Sigmoid colon (tissue), 7 donors: ENCODE measurements at places on chromosomes 6 and 20. TPM values are rescaled to one million over a fixed set of nuclear protein-coding genes. Genes with fewer than 3 reads are reported as not detected.

Gene RAB5IF
- 72.1 TPM for total RNA-seq

Gene COX4I2
- not detected for total RNA-seq

- DNase-seq: peak; percentile 65
Observed at GRCh38 chr6:116572162-116572561, 858 bp downstream of the RWDD1 start.

Gene INSM1
- total RNA-seq: not detected

- no peak for DNase-seq
Observed at GRCh38 chr6:142842418-142843261, 102.3 kb downstream of the HIVEP2 start.

GRCh38 chr6:6697620-6698019 lies 109.1 kb downstream of the LY86 start:
- no peak for DNase-seq

DNA sequence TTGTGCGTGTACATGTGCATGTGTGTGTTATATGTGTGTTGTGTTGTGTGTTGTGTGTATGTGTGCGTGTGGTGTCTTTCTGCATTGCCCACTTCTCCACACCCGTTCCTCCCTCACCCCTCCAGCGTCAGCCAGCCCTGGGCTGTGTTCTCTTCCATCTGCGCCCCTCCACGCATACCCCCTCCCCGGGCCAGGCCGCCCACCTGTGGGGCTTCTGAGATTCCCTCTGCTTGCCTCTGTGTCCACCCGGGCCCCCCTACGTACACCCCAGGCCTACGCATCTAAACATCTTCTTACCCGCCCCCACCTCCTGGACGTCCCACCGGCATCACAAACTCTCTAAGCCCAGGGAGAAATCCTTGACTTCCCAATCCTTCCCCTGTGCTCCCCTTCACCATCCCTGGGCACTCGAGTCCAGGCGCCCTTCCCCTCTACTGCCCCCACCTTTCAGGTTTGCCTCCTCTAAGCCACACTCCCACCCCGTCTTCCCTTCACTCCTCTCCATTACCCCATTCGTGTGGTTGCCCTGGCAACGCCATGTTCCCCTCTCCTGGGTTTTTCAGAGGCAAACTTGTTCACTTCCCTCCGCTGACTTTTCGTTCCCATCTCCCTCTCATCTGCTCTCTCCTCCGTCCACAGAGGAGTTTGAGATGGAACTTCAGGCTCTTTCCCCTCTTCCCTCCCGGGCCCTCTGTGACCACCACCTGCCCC lies 81.7 kb upstream of the NNAT start:
- DNase-seq: no peak

DNA sequence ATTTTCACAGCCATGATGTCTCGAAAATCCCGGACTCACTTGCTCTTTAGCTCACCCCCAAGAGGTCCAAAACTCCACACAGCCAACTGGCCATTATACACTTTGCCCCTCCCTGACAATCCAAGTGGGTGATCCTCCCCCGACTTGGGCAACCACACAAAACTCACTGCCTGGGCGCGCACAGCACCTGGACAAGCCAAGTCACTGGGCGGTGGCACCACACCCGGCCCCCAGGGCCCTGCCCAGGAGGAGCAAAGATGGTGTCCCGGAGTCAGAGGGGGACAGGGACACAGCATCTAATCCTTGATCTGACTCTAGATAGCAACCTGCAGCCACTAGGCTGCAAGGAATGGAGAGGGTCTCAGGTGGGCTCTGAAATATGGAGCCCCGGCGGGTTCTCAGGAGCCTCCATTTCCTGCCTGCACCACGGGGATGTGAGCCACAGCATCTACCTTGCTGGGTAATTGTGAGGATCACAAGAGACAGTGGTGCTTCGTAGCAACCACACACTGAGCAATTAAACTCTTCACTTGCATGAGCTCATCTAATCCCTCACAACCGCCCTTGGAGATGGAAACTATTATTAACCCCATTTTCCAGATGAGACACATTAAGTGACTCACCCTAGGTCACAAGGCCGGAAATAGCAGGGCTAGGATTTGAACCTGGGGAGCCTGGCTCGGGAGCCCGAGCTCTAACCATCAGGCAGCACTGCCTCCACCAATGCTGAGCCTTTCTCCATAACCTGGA lies 66.6 kb downstream of the BMP7 start:
- DNase-seq: no peak

DNA sequence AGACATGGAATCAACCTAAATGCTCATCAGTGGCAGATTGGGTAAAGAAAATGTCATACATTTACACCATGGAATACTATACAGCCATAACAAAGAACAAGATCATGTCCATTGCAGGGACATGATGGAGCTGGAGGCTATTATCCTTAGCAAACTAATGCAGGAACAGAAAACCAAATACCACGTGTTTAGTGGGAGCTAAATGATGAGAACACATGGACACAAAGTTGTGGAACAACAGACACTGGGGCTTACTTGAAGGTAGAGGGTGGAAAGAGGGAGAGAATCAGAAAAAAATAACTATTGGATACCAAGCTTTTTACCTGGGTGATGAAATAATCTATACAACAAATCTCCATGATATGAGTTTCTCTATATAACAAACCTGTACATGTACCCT lies 701.3 kb downstream of the TBC1D32 start:
- no peak for DNase-seq

GRCh38 chr6:77638129-77638830 lies 14.6 kb upstream of the MEI4 start:
- DNase-seq: no peak

DNA sequence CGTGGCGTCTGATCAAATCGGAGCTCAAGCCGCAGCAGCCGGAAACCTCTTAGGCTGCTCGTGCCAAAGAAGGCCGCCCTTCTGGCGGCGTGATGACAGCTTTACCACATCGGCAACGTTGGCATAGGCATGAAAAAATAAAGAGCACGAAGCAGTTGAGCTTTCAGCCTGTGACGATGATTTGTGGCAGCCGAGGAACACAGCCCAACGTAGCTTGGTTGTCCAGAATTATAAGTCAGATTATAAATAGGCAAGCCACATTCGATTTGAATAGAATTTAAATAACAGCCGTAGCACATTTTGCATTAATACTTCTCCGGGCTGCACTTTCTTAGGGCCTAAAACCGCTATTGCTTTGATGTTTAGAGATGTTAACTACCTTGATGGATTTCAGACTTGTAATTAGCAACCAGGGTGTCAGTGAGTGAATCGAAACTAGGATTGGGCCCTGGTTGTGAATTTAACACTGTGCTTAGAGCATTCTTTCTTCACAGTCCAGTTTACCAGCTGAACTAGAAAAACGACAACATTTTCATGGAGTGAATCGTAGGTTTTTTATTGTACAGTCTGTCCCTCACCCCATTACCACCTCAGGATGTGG lies 864 bp upstream of the BCLAF1 start:
- peak; percentile 91 for DNase-seq

DNA sequence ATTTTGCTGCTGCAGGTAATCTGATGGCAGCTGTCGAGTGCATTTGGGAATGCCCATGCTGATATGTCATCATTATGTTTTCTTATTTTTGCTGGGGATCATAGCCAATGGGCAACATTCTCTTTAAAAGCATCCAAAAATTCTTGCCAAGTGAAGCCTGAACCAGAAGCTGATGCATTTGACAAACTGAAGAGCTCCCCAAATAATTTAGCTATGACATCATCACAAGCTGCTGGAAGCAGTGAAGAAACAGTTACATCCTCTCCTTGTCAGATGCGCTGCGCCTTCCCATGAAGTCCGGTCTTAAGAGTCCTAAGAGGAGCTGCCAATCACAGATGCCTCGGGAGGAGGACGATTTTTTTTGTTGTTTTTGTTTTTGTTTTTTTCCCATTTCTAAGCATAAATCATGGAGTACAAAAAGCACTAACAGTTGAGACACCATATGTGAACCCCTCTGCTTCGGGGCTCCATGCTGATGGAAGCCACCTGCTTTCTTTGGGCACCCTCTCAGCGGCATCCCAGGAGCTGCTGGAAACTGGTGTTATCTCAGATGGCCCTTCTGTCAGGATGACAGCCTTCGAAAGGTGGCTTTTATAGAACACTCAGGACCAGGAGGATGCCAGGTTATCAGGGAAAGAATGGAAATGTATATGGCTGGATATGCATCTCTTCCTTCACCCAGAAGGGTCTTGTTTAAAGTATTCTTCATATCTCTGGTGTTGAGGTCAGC lies 56.1 kb upstream of the FOXQ1 start:
- no peak for DNase-seq

DNA sequence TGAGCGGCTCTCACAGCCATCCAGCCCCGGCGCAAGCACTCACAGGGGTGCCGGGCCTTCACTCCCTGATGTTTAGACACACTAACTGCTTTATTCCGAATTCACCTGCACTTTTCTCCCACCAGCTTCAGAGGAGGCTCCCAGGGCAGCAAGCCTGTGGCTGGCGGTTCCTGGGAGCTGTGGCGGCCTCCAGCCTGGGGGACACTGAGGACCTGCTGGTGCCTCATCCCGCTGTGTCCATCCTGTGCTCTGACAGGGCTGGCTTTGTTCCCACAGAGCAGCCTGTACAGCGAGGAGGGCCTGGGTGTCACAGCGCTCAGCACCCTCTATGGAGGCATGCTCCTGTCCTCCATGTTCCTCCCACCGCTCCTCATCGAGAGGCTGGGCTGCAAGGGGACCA lies 3.1 kb downstream of the UNC93A start:
- no peak for DNase-seq

GRCh38 chr20:61295682-61296628 lies 43.9 kb downstream of the CDH4 start:
- DNase-seq: no peak

- no peak for DNase-seq
Observed at GRCh38 chr6:63305277-63305676, 14.5 kb downstream of the LGSN start.

DNA sequence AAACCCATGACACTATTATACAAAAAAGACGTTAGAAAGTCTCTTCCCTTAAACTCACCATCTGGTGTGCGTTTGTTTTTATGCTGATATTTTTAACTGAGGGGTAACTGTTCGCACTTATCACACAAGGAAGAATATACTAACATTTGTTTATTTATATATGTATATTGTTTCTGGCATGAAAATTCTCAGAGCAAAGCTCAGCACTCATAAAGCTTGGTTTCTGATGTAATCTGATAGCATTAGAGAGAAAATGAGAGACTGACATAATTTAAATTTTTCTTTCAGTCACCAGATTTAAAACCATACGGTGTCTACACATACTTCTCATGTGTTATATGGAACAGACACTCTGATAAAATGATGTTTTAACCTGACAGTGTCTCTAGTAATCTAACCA lies 6.9 kb downstream of the BLOC1S5 start:
- no peak for DNase-seq

DNA sequence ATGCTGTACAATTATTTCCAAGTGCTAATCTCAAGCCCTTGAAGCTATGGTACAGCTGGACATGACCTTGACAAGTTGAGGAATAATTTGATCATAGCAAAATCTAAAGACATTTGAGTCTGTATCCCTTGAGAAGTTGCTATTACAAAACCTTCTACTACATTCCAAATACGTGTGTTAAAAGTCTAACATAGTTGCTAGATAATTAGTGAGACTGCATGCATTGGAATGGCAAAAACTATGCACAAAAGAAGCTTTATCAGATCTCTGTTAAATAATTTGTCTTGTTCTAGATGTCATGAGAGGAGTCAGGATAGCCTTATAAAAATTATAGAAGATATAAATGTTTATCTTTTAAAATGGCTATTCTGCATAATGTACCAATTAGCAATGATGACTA lies 127.8 kb downstream of the GJA1 start:
- no peak for DNase-seq

GRCh38 chr20:62308102-62308822 lies 5.5 kb downstream of the ADRM1 start:
- DNase-seq: no peak

DNA sequence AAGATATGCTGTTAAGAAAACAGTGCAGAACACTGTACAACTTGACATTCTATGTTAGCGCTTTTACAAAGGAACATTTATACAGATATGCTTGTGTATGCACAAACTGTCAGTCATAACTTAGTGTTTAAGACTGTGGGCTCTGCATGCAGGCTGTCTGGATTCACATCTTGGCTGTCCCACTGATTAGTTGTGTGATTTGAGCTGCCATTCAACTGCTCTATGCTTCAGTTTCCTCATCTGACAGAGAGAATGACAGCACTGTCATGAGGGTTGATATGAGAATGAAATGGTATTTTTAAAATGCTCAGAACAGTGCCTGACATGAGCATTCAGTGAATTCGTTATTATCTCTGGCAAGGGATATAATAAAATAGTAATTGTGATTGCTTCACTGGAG lies 8.7 kb downstream of the SLC25A27 start:
- no peak for DNase-seq

Gene SOX4
- total RNA-seq: 5.7 TPM

Gene UTRN
- total RNA-seq: 143 TPM

Gene ZC3H12D
- 1.1 TPM for total RNA-seq

- DNase-seq: no peak
Observed at GRCh38 chr6:17413313-17413750, 19.9 kb downstream of the CAP2 start.

- no peak for DNase-seq
Observed at GRCh38 chr6:97394160-97394748, 111.2 kb upstream of the MMS22L start.
